ENCODE measurements at places on chromosomes 16 and 17.

DNA sequence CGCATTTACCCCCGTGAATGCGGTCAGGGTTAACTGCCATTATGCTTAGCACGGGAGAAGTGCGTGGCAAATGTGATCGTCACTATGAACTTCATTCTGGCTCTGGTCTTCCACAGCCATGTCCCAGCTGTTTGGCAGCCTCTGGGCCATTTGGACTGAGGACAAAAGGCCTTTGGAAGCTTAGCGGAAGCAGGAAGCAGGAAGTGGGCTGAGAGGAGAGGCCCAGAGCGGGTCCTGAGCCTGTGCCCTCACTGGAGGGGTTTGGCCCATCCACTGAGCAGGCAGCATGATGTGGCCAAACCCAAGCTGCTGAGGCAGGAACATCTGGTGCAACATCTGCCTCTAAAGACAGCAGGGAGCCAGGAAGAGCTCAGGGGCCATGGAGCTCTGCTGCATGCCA lies 345.9 kb downstream of the C16orf95 start:
- no peak for DNase-seq

GRCh38 chr17:60435244-60436167 lies 13.2 kb downstream of the CHCT1 start:
- DNase-seq = no peak

DNA sequence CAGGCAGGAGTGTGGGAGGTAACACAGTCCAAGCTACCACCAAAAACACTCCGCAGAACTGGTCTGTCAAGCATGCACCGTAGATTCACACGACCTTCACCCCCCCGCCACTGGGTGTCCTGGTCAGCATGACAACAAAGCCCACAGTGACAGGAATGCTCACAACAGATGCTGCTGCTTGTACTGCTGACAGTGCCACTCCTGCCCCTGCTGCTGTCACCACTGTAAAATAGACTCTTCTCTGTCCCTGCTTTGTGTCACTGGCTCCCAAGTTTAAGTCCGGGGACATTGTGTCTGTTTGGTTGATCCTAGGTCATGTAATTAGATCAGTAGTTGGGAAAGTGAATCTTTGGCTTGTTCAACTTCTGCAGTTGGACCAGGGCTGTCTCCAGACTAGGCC lies 7.0 kb upstream of the ODF4 start:
- no peak for DNase-seq

- no peak for DNase-seq
Measured at GRCh38 chr16:79560318-79560717, 40.2 kb downstream of the MAF start.

DNA sequence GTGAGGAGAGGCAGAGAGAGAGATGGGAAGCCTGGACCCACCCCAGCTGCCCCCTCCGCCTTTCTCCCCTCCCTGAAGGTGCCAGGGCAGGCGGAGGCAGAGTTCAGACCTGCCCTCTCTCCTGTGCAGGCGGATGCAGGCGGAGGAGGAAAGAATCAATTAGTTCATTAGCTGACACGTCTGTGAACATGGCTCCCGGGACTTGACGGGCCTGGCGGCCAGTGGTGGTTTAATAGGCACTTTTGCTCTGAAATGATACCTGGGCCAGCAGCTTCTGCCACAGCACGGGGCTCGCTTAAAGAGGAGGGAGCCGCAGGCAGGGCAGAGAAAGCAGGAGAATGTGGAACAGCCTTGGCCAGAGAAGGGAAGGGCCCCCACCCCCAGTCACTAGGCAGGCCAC lies 98.1 kb downstream of the SDK2 start:
- DNase-seq = no peak

DNA sequence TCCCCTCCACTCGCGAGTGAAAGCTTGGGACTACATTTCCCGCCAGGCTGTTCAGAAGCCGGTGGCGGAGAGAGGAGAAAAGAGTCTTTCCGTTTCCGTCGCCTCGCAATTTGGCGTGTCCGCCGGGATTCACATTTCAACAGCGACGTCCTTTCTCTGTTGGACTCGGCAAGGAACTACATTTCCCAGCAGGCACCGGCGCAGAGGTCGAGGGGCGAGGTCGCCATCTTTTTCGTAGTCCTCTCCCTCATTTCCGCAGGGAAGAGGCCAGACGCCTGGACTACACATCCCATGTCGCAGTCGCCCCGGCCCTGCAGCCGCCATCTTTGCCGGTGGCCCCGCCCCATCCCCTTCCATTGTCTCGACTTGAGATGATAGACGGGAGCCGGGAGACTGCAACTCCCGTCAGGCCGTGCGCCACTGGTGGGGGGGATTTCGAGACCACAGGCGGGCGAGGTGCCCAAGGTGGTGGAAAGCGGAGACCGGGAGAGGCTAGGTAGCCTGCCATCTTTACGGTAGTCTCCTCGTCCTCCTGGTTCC lies 882 bp upstream of the FBXL19 start:
- DNase-seq = peak; percentile 99

- DNase-seq = no peak
Measured at GRCh38 chr16:30947541-30947858, 1.4 kb upstream of the ORAI3 start.

Measured in GM12864 (cell line).